HFF-Myc (cell line): ENCODE measurements at places on chromosomes 13 and 19.

DNA sequence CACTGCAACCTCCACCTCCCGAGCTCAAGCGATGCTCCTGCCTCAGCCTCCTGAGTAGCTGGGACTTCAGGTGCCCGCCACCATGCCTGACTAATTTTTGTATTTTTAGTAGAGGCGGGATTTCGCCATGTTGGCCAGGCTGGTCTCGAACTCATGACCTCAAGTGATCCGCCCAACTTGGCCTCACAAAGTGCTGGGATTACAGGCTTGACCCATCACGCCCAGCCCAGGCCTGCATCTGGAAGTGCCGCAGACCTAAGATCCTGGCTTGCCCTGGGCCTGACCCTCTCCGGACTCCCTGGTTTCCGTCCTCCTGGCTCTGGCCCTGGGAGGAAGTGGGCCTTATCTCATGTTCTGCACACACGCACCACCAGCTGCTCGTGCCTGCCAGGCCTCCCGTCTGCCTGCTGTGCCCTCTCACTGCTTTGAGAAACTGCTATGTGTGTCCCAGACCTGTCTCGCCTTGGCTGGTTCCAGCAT is 4.7 kb upstream of the PTGIR start:
- no peak for DNase-seq

GRCh38 chr19:32287811-32288227 is 57.6 kb upstream of the ZNF507 start:
- peak; percentile 41 for DNase-seq

DNA sequence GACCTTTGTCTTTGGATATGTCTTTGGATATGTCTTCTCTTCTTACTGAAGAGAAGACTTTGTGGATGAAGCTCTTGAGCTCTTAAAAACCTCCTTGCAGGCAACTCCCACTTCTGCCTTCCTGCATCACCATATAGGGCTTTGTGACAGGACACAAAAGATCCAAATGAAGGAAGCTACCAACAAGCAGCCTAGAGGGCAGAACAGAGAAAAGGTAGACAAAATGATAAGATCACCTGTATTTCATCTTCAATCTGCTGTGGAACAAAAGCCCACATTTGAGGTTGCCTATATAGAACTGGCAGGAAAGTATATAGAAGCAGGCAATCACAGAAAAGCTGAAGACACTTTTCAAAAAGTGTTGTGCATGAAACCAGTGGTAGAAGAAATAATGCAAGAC is 42.5 kb downstream of the N4BP2L1 start:
- no peak for DNase-seq

- DNase-seq, result no peak
Measured at GRCh38 chr13:76245920-76246319, 609.8 kb downstream of the LMO7 start.

GRCh38 chr19:41587101-41587837 is 11.3 kb downstream of the CEACAM21 start:
- no peak for DNase-seq

DNA sequence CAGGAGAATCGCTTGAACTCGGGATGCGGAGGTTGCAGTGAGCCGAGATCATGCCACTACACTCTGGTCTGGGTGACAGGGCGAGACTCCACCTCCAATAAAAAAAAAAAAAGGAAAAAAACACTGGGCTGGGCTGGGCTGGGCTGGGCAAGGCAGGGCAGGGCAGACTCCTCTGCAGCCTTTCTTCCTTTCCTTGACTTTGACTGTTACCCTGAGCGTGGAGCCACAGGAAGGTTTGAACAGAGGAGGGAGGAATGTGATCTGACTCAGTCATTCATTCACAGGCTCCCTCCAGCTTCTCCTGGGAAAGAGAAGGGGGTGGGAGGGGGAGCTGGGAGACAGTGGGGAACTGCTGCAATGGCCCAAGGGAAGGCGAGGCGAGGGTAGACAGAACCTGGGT is 2.7 kb upstream of the ACTN4 start:
- no peak for DNase-seq

DNA sequence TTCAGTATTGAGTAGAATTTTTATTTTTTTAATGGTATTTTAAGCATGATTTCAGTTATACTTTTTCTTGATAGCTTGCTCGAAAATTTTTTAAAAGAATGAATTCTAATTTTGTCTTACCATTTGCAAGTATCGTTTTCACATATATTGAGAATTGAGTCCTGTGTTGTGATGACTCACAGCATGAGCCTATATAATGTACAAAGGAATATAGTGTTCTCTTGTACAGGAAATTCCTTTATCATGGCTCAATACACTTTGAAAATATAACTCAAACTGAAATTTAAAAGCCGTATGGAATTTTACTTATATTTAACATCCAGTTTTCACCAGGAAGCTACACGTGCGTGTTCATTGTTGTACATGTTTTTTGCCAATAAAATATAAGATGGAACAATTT is 161.1 kb upstream of the TMTC4 start:
- DNase-seq, result no peak

DNA sequence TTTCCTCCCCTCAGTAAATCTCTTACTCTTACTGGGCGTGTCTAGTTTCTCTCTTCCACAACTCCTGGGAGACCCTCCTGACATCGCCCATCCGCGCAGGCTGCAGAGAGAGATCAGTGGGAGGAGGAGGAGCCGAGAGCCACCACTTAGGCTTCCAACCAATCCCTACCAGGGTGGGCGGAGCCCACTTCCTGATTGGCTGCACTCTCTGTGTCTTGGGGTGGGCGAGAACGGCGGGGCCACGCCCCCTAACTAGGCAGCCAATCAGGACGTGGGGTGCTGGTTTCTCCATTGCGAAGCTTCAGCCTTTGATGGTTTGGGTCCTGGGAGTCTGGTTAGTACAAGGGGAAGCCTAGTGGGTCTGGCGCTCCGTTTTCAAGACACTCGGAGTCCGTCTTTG is at the start of gene PMIS2:
Gene PMIS2, plus strand, starts transcription at position 326 of the 400 bp plus-strand sequence. CDS start 87 bp downstream, outside the sequence.
- no peak for DNase-seq

DNA sequence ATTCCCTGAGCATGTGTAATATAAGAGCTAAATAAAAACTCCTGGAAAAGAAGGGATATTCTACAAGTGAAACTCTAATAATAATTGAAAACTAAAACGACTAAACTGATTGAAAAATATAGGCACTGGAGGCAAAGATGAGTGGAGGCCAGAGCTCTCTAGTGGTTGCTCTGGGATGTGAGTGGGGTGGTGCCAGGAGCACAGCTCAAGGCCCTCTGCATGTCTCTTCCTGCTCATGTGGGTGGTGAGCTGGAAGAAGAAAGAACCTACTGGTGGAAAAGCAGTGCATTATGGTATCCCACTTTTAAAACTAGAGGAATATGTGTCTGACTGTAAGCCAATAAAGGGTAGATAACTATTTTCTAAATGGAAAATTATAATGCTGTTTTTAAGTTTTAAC is 15.8 kb upstream of the ARHGEF7 start:
- no peak for DNase-seq

DNA sequence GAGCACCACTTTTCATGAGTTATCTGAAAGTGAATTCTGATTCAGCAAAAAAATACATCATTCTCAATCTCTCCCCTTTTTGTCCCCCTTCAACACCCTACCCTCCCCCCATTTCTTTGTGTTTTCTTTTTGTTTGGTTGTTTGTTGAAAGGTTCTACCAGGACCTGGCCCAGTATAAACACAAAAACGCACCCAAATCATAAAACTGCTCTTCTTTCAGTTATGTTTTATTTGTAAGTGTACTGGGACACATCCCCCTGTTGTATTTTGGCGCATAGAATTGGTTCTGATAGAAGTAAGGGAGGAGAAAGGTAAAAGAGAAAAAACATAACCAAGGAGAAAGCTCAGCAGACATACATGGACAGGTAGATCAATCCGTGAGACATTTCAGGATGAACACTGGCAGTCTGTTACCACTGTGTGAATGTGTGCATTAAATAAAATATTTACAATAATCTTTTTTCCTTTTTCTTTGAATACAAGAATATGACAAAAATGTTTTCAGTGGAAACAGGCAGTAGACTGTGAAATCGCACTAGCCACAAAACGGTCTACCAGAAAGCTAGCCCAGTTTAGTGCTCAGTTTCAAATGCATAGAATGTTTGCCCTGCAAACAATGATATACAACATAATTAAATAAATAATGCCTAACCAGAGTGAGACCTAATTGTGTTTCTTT is 4.2 kb downstream of the POU4F1 start:
- DNase-seq, result no peak

DNA sequence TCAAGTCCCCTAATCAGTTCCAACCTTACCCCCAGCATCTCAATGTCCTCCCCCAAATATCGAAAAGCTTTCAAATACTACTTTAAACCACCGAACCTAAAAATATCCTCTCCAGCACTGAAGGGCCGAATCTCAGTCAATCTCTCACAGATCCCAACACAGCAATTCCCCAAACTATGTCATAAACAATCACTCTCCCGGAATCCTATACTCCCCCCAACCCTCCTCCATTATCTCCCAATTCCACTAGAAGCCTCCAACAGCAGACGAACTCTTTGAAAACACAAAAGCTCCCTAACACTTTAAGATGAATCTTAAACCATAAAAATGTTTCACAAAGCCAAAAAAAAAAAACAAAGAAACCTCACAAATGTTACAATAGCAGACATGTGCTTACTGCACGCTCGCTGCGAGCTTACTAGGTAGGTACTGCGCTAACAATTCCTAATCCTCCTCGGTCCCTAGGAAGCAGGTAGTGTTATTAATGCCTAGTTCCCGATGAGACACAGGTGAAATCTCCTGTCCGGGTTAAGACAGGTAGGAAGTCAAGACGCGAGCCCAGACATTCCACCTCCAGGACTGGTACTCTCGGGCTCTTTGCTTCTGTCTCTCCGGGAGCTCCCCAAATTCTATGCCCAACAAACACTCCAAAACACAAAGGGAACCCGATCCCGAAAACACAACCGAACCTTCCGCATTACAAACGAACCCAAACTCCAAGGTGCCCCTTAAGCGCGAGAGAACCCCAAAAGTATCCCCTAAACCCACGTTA is 14.2 kb downstream of the FBXO46 start:
- DNase-seq, result no peak

DNA sequence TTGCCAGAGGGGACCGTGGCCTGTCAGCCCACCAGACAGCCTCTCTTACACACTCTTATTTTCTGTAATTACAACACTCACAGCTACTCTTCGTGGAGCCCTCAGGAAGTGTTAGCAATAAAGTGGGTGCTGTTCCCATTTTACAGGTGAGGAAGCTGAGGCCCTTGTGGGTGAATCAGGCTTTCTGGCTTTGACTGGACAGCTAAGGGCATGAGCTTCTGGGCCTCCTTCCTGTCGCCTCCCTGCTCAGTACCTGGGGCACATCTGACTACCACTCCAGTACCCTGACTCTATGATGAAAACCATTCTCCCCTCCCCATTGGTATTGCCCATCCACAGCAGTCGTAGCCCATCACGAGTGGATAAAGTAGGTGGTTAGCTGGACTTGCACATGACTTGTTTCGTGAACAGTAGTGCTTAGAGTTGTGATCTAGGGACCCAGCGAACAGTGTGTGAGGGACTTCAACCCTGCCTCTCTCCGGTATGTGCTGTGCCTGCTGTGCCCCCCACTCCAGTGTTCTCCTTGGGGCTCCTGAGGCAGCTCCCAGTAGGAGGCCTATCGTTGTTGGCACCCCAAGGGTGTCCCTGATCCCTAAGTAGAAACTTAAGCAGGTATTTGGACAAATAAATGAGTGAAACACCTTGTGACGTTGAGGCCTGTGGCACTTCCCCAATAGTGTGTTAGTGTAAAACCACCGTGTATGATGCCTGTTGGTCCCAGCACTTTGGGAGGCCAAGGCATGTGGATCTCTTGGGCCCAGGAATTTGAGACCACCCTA is 38.6 kb downstream of the GATAD2A start:
- DNase-seq, result no peak

- no peak for DNase-seq
Measured at GRCh38 chr19:31096062-31096830, 253.0 kb downstream of the TSHZ3 start.

GRCh38 chr13:35592457-35592856 is 116.0 kb upstream of the MAB21L1 start:
- DNase-seq, result no peak

- DNase-seq, result no peak
Measured at GRCh38 chr19:41929536-41930071, 1.4 kb upstream of the ERFL start.

- DNase-seq, result no peak
Measured at GRCh38 chr19:41935760-41936415, 7.6 kb upstream of the ERFL start.

- no peak for DNase-seq
Measured at GRCh38 chr19:14479975-14480699, 5.0 kb upstream of the PTGER1 start.

GRCh38 chr19:20513189-20513904 is 52.2 kb downstream of the ZNF737 start:
- no peak for DNase-seq

DNA sequence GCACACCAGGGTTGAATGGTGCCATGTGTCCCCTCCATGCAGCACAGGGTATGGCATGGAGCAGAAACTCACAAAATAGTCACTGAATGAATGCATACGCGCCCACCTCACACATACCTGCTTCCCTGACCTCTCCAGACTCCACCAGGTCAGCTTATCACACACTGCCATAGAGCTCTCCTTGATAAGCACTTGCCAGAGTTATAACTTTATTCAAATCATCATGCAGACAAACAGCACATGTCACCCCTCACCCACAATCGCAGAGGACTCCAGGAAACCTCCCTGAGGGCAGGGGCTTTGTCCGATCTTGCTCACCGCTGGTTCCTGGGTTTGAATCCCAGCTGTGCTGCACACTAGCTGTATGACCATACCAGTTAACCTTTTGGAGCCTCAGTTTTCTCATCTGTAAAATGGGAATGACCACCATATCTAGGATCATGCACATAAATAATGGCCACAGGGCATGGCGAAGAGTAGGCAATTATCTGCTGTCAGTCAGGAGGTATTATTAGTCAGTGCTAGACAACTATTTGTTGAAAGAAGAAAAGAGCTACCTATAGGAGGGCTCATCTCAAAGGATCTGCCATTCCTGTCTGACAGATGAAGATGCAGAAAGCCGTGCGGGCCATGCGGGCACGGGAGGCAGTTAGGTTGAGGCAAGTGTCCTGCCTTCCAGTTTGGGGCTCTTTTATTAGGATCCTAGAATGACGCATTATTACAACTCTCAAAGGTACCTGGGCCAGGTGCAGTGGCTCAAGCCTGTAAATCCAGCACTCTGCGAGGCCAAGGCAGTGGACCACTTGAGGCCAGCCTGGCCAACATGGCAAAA is 14.0 kb downstream of the XRCC1 start:
- DNase-seq, result no peak

GRCh38 chr13:99857738-99858137 is 113.8 kb downstream of the ZIC5 start:
- no peak for DNase-seq

- no peak for DNase-seq
Measured at GRCh38 chr19:18158467-18158866, 5.5 kb downstream of the PIK3R2 start.

GRCh38 chr13:103335241-103335640 is 269.0 kb upstream of the SLC10A2 start:
- no peak for DNase-seq
